ENCODE measurements at places on chromosomes 12 and 14.

DNA sequence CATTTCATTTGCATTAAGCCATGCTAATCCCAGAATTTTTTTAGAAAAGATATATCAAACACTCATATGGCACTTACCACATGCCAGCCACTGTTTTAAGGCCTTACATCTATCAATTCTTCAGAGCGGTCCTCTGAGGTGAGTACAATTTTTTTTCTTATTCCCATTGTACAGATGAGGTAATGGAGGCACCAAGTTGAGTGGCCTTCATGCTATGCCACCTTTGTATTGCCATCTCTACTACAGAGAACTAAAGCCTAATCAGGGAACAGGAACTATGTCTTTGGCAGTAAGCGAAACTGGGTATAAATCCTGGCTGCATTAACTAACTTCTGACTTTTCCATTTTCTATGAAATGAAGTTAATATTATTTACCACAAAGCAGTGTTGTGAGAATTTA, 27.1 kb downstream of the SLC38A4 start:
- no peak for DNase-seq

DNA sequence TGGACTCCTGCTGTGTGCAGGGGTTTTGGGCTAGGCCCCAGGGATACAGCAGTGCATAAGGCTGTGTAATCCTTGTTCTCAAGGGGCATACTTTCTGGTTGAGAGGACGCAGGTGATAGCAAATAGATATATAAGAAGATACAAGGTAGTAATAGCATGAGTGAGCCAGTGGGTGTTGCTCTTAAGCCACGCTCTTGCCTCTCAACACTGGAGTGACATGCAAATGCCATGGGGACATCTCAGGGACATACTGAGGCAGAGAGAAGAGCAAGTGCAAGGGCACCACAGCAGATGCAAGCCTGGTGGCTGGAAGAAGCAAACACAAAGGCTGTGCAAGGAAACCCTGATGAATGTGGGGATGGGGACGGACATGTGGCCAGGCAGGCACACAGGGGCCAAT, 223.3 kb downstream of the CHST11 start:
- DNase-seq = no peak

GRCh38 chr12:68530299-68530698, 80.4 kb upstream of the RAP1B start:
- no peak for DNase-seq

GRCh38 chr14:101977311-101978071, 13.1 kb downstream of the DYNC1H1 start:
- DNase-seq = no peak

DNA sequence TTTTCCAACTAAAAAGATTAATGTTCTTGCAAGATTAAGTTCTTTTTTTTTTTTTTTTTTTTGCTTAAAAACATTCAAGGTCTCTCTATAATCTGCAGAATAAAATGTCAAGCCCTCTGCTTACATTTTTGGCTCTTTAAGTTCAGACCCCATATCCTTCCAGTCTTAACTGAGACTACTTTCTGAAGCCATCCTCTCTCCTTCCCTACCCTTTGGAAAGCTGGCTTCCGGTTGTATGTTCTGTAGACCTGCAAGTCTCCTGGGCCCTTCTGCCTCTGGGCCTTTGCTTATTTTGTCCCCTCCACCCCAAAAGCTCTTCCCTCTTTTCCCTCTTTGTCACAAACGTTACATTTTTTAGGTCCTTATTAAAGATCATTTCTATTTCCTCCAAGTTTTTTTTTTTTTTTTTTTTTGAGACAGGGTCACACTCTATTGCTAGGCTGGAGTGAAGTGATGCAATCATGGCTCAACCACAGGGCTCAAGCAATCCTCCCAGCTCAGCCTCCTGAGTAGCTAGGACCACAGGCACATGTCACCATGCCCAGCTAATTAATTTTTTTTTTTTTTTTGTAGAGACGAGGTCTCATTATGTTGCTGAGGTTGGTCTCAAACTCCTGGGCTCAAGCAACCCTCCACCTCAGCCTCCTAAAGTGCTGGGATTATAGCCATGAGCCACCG, 46.5 kb downstream of the PTPRB start:
- no peak for DNase-seq

DNA sequence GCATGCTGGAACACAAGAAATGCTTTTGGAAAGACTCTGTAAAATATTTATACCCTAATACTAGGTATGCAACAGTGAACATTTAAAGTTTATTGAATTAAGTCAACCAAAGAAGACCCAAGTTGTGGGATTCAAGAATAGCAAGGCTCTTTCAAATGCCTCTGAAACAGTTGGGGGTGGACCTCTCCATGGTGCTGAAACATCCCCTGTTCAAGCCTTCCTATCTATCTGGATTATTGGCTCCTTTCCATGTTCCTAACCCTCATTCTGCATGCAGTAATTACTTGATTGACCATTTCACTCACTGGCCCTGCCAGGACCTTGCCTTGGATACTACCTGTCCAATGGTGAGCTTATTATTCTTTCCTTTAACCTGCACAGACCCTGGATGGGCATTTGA, 349.7 kb downstream of the NRXN3 start:
- DNase-seq = no peak

GRCh38 chr12:48883305-48884161, 17.9 kb upstream of the RND1 start:
- DNase-seq = no peak

- DNase-seq = no peak
Measured at GRCh38 chr14:99520571-99521081, 39.4 kb downstream of the CCNK start.

Measured in Right ventricle myocardium inferior (tissue), 1 donor.